Skin of body (tissue), 3 donors: ENCODE measurements at places on chromosomes 16 and 17. TPM values are rescaled to one million over a fixed set of nuclear protein-coding genes. Genes with fewer than 3 reads are reported as not detected.

Gene UTS2R
- total RNA-seq, result 0.20 TPM

Gene NACA2
- total RNA-seq, result not detected

GRCh38 chr16:12600116-12600515 lies 203.6 kb downstream of the CPPED1 start:
- no peak for DNase-seq

DNA sequence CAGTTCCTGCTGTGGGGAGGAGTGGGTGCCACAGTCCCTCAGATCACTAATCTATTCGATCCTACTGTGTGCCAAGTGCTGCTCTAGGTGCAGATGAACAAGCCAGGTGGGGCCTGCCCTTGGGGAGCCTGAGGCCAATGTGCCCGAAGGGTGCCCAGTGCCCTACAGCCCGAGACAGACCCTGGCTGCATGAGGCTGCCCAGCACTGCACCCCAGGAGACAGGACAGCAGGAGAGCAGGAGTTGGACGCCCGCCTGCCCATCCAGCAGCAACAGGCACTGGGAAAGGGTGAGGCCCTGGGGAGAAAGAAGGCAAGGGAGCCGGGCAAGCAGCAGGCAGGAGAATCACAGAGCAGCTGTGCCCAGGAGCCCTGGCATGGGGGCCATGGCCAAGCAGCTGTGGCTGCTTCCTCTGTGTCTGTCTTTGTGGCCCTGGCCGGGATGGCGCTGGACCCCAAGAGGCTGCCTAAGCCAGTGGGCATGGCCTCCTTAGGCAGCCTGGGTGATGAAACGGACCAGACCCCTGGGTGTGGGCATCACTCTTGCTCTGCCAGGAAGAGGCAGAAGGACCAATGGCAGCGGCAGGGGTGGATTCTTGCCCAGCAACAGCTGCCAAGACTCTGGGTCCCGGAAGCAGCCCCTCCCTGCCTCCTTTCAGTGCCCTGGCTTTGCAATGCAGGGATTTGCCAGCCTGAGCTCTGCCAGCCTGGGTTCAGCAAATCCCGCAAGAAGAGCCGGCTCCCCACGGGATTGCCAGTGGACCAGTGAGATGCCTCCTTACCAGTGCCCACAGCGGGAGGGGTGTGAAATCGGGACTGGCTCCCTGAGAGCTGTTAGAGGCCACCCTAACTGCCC lies 179.6 kb upstream of the TNRC6C start:
- DNase-seq, result peak; percentile 11

DNA sequence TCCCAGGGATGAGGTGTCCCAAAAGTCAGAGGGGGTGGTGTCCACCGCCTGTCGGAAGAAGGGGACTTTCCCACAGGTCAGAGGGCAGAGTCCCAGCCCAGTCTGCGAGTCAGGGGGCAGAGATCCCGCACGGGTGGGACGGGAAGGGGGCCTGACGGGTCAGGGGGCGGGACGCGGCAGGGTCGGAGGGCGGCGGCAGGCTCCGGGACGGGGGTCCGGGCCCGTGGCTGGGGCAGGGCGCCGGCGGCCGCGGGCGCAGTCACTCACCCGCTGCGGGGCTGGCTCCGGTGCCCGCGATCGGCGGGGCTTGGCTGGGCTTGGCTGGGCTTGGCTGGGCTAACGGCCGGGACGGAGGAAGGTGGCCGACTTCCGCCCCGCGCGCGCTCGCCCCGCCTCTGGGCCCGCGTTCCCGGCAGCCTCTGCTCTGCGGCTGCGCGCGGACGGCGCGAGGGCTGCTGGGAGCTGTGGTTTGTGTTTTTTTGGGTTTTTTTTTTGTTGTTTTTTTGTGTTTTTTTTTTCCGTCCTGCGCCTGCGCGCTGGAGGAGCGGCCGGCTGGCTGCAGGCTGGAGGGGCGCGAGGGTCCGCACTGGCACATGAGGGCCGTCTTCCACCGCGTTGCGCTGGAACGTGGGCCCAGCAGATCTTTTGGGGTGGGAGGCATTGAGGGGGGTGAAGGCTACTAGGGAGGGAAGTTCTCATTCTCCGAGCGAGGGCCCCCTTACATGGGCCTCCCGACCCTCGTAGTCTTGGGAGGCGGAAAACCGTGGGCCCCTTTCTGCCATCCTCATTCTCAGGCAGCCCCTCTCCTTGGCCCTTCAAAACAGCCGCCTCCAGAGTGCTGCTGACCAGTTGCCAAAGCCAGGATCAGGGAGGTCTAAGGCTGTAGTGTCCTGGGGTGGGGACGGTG lies at the start of gene CANT1:
CANT1 (minus strand) TSS at position 368 of the 907 bp plus-strand sequence. CDS start 12,142 bp downstream, outside the sequence.
- peak; percentile 59 for DNase-seq

Gene CA7
- total RNA-seq, result not detected

Gene SCGB1C2
- total RNA-seq, result not detected

- no peak for DNase-seq
These were observed 44.3 kb downstream of the RGS9 start for GRCh38 chr17:65181237-65182061.

- DNase-seq, result no peak
These were observed 11.0 kb downstream of the ALDH3A2 start for GRCh38 chr17:19659366-19660177.

Gene SEPTIN1
- 0.69 TPM for total RNA-seq

Gene SEZ6L2
- 2.9 TPM for total RNA-seq

GRCh38 chr17:64401941-64402340 lies 11.3 kb upstream of the PECAM1 start:
- DNase-seq, result no peak

Gene C16orf54
- total RNA-seq, result 0.99 TPM

Gene KRT9
- 0.79 TPM for total RNA-seq

- peak; percentile 53 for DNase-seq
These were observed 16.6 kb upstream of the LITAF start for GRCh38 chr16:11603331-11603750.

Gene FNDC8
- not detected for total RNA-seq

Gene PROCA1
- 0.99 TPM for total RNA-seq

DNA sequence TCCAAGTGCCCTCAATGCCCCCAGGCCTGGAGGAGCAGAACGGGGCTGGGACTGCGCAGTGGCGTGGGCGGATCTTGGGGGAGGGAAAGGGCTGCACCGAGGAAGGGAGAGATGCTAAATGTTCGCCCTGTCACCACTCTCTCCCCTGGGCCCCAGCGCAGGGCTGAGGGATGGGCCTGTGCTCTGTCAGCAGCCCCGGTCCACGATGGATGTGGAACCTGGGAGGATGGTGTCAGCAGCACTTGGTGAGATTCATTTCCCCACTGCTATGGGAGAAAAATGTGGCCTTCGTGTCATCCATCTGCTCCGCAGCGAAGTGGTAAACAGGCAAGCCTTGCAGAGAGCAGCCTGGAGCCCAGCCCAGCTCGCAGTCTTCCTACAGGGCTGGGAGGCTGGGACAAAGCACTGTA lies 72.0 kb downstream of the TMEM132E start:
- DNase-seq, result no peak
